Naive thymus-derived CD4-positive, alpha-beta T cell (primary cell): ENCODE measurements at places on chromosomes 1 and 21. TPM values are rescaled to one million over a fixed set of nuclear protein-coding genes. Genes with fewer than 3 reads are reported as not detected.

GRCh38 chr1:115839679-115840237 is 1.2 kb downstream of the NHLH2 start:
- no peak overlapping the region for H3K27ac ChIP-seq
- H3K27me3 ChIP-seq: peaks cover 14% of the 10 kb centered on the region
- no peak for DNase-seq
- no peak overlapping the region for H3K4me3 ChIP-seq
- no peaks in the 10 kb centered on the region for H3K36me3 ChIP-seq
- no peaks in the 10 kb centered on the region for H3K4me1 ChIP-seq

- DNase-seq: no peak
- H3K27ac ChIP-seq: no peak overlapping the region
- H3K36me3 ChIP-seq: no peaks in the 10 kb centered on the region
- H3K27me3 ChIP-seq: no peaks in the 10 kb centered on the region
Measured at GRCh38 chr1:248786156-248786555, 30.6 kb upstream of the LYPD8 start.

The CCDC185 gene
- not detected for total RNA-seq

DNA sequence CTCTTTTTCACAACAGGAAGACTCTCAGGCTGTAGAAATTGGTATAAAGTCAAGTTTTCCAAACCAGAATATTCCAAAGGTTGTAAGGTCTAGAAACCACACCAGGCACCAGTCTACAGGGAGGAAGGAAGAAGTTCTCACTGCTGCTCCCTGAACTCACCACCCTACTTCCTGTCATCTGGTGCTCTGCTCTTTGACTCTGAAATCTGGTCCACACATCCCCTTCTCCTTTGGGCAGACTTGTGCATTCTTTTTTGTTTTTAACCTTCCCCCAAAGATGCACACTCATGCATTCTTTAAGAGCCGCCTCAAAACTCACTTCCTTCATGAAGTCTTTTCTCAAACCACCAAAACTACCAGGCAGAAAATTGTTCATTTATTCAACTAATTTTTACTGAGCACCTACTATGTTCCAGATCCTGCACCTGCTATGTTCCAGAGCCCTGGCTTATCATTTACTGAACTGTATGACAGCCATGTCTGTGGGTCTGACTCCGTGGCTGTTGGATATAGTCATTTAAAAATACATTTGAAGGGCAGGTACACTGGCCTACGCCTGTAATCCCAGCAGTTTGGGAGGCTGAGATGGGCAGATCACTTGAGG is 30.1 kb upstream of the EPS15 start:
- H3K4me1 ChIP-seq: peaks cover 8% of the 10 kb centered on the region
- H3K27ac ChIP-seq: peak overlapping the region; percentile 25
- H3K36me3 ChIP-seq: no peaks in the 10 kb centered on the region
- peak; percentile 6 for DNase-seq

DNA sequence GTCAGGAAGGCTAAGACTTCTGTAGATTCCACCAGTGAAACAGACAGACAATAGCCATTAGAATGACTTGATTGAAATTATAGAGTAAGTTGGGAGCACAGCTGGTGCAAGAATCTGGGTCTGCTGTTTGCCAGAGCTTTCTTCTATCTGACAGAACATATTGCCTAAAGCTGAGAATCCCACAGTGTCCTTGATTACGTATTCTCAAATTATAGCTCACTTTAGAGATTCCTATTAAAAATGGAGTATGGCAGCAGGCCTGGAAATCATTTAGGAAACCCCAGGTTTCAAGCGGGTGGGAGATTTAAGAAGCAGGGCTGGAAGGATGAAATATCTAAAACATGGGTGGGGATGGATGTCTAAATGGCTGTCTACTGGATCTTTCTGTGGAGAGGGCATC is 639.7 kb upstream of the CXADR start:
- no peaks in the 10 kb centered on the region for H3K27me3 ChIP-seq
- H3K27ac ChIP-seq: no peak overlapping the region
- H3K36me3 ChIP-seq: no peaks in the 10 kb centered on the region
- no peak overlapping the region for H3K4me3 ChIP-seq
- no peak for DNase-seq
- H3K4me1 ChIP-seq: no peaks in the 10 kb centered on the region

- no peaks in the 10 kb centered on the region for H3K36me3 ChIP-seq
- no peaks in the 10 kb centered on the region for H3K4me1 ChIP-seq
- no peak overlapping the region for H3K4me3 ChIP-seq
- no peak overlapping the region for H3K27ac ChIP-seq
- DNase-seq: no peak
Measured at GRCh38 chr1:214552174-214552608, 789 bp upstream of the PTPN14 start.
